ENCODE measurements at places on chromosomes 6 and 20. TPM values are rescaled to one million over a fixed set of nuclear protein-coding genes. Genes with fewer than 3 reads are reported as not detected.
A peak's percentile ranks its signal among the peaks of the same experiment; 100 is the strongest.

DNA sequence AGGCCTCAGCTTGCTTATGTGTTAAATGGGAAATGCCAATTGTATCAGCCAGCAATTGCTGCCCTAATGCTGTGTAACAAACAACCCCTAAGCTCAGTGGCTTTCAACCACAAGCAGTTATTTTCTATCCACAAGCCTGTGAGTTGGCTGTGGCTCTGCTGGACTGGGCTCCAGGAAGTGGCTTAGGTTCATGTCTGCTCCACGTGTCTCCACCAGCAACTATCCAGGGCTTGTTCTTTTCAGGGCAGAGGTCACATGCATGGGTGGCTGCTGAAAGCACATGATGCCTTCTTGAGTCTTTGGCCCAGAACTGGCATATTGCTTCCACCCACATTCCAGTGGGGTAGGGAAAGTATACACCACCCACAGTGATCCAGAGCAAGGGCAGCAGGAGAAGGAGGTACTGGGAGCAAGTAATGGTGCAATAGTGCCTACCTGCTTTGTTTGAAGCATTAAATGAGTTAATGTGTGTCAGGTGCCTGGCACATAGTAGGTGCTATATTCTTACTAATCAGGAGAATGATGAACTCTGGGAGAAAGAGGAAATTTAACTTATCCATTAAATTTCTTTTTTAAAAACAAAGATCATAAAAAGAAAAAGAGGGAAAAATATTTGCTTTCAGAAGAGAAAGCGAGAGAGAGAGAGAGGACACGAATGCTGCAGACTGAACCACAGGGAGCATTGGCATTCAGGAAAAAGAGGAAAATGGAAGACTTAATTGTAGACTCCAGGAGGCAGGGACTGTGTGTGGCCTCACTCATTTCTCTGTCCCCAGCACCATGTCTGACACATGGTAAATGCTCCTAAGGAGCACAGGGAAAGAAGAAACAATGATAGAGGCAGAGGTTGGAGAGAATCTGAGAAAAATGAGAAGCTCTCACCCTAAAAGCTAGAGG lies 25.2 kb upstream of the RNF24 start:
- peaks cover 3% of the 10 kb centered on the region for H3K36me3 ChIP-seq
- H3K27me3 ChIP-seq = peaks cover 7% of the 10 kb centered on the region
- peaks cover 17% of the 10 kb centered on the region for H3K4me1 ChIP-seq
- no peak for DNase-seq
- H3K27ac ChIP-seq = no peak overlapping the region

GRCh38 chr20:45813006-45813340 lies 529 bp downstream of the UBE2C start:
- peaks cover 13% of the 10 kb centered on the region for H3K27me3 ChIP-seq
- H3K4me3 ChIP-seq = peak overlapping the region; percentile 92
- no peak for DNase-seq

- H3K27ac ChIP-seq = no peak overlapping the region
- H3K27me3 ChIP-seq = peaks cover 12% of the 10 kb centered on the region
- no peak for DNase-seq
- no peak overlapping the region for H3K4me3 ChIP-seq
Measured at GRCh38 chr6:34103321-34103720, 42.6 kb downstream of the GRM4 start.

- no peak overlapping the region for H3K27ac ChIP-seq
- no peaks in the 10 kb centered on the region for H3K36me3 ChIP-seq
- no peak for DNase-seq
- no peaks in the 10 kb centered on the region for H3K27me3 ChIP-seq
Measured at GRCh38 chr6:115675443-115675842, 385.2 kb downstream of the FRK start.

Gene FAXC
- 2.2 TPM for total RNA-seq

GRCh38 chr6:80001337-80001736 lies 3.1 kb upstream of the TTK start:
- peaks cover 11% of the 10 kb centered on the region for H3K4me1 ChIP-seq
- no peaks in the 10 kb centered on the region for H3K36me3 ChIP-seq
- DNase-seq = no peak
- peaks cover 5% of the 10 kb centered on the region for H3K27me3 ChIP-seq

Gene GLO1
- total RNA-seq = 83.6 TPM

DNA sequence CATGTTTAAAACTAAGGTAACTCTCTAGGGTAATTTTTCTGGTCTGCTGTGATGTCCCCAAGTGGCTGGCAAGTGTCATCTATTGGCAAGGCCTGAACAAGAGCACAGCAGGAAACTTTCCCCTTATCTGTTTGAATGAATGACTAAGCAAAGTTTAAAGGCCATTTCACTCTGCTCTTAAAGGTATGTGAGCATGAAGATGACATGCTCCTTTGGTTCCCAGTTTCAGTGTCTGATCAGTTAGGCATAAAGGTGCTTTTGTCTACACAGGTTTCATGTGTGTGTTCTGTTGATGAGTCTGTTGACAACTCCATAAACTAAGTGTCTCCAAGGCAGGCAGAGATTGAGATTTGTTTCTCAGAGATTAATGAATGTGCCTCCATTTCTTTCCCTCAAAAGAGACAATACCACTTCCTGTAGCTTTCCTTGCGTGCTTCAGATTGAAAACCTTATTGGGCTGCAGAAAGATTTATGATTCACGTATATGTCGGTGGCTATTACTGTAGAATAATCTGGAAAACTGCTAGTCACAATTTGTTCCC lies 83.9 kb downstream of the MAP3K7 start:
- no peak for DNase-seq
- no peak overlapping the region for H3K27ac ChIP-seq
- no peaks in the 10 kb centered on the region for H3K36me3 ChIP-seq
- no peak overlapping the region for H3K4me3 ChIP-seq
- peaks cover 2% of the 10 kb centered on the region for H3K27me3 ChIP-seq

Gene MUC21
- total RNA-seq = 0.10 TPM

Gene ANGPT4
- total RNA-seq = 0.51 TPM

Gene HLA-DQA1
- total RNA-seq = not detected

Gene BMP5
- 0.18 TPM for total RNA-seq

- H3K36me3 ChIP-seq = no peaks in the 10 kb centered on the region
- H3K27me3 ChIP-seq = no peaks in the 10 kb centered on the region
- H3K4me1 ChIP-seq = no peaks in the 10 kb centered on the region
- no peak for DNase-seq
- H3K27ac ChIP-seq = no peak overlapping the region
Measured at GRCh38 chr20:42492290-42492689, 697.4 kb downstream of the PTPRT start.

- no peak overlapping the region for H3K27ac ChIP-seq
- no peaks in the 10 kb centered on the region for H3K27me3 ChIP-seq
- DNase-seq = peak; percentile 15
- H3K4me3 ChIP-seq = no peak overlapping the region
Measured at GRCh38 chr20:60365064-60365666, 406.9 kb downstream of the CDH26 start.

DNA sequence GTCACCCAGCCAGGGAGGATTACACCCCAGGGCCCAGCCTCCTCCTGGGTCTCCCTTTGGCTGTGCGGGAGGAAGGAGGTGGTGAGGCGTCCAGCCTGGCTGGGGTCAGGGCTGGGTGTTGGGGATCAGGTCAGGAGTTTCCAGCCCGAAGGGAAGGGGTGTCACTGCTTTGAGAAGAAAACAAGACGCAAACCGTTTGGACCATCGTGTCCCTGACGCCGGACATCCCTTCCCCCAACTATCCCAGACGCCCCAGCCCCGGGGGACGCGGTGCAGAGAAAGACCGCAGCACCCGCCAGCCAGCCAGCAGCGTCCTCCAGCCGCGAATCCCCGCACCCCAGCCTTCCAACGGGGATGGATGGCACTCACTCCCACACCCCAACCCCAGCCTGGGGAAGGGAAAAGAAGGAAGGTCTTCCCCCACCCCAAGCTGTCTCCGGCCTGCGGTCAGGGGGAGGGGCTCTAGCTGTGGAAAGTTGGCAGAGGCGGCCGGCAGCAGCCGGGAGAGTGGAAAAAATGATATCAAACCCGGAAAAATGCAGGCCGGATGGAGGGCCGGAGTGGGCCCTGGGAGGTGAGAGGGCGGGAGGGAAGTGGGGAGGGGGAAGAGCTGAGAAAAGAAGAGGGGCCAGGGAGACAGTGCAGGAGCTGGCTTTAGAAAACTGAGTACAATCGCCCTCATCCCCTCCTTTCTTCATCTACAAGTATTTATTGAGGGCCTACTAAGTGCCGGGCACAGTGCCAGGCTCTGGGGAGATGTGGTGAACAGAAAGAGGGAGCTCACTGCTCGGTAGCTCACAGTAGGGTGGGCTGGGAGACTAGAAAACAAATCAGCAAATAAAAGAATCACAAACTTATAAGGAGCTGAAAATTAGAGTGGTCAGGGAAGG lies 10.6 kb downstream of the REM1 start:
- H3K36me3 ChIP-seq = peaks cover 4% of the 10 kb centered on the region
- no peak overlapping the region for H3K27ac ChIP-seq

Gene CARMIL1
- 32.5 TPM for total RNA-seq

DNA sequence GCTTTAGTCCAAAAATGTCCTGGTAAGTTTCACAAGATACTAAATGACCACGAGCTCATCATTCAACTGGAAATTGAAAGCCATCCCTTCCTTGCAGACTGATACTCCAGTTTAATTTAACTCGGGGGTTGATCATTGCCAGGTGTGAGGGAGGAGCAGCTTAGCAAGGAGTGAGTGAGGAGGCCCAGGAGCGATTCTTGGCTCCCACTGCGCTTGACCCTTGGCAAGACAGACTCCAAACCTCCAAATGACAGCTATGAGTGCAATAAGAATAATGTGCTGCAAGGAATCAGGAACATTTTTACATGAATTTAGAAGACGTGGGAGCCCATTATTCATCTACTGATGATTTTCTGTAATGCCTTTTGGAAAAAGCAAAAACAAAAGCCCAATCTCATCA lies 64.9 kb downstream of the LAMA4 start:
- peaks cover 2% of the 10 kb centered on the region for H3K27me3 ChIP-seq
- DNase-seq = no peak
- no peaks in the 10 kb centered on the region for H3K36me3 ChIP-seq

Gene HLA-DRA
- total RNA-seq = 0.28 TPM

Gene OR2J3
- total RNA-seq = not detected

GRCh38 chr6:82785206-82785605 lies 280.4 kb downstream of the UBE3D start:
- no peak overlapping the region for H3K4me3 ChIP-seq
- no peaks in the 10 kb centered on the region for H3K27me3 ChIP-seq
- no peak overlapping the region for H3K27ac ChIP-seq
- no peaks in the 10 kb centered on the region for H3K36me3 ChIP-seq
- no peak for DNase-seq

DNA sequence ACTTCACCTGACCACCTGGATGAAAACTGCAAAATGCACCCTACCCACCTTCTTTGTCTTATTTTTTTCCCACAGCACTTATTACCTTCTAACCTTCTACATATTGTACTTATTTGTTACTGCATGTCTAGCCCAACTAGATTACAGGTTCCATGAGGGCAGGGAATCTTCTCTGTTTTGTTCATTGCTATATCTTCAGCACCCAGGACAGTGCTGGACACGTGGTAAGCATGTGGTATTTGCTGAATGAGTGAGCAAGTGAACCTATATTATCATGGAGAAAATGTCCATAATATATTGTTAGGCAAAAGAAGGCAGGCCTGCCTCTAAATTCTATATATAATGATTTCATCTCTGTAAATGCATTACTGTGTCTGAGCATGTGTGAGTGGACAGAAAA lies 107.0 kb downstream of the TRERF1 start:
- no peak for DNase-seq
- no peak overlapping the region for H3K4me3 ChIP-seq
- no peaks in the 10 kb centered on the region for H3K36me3 ChIP-seq
- H3K27ac ChIP-seq = no peak overlapping the region
- no peaks in the 10 kb centered on the region for H3K27me3 ChIP-seq
- H3K4me1 ChIP-seq = peaks cover 5% of the 10 kb centered on the region

Gene MCCD1
- not detected for total RNA-seq

Gene ACTL10
- total RNA-seq = not detected

- no peak for DNase-seq
- no peak overlapping the region for H3K4me3 ChIP-seq
- peaks cover 11% of the 10 kb centered on the region for H3K4me1 ChIP-seq
- H3K27me3 ChIP-seq = peaks cover 1% of the 10 kb centered on the region
- H3K36me3 ChIP-seq = no peaks in the 10 kb centered on the region
Measured at GRCh38 chr6:144586986-144587385, 301.9 kb downstream of the UTRN start.

DNA sequence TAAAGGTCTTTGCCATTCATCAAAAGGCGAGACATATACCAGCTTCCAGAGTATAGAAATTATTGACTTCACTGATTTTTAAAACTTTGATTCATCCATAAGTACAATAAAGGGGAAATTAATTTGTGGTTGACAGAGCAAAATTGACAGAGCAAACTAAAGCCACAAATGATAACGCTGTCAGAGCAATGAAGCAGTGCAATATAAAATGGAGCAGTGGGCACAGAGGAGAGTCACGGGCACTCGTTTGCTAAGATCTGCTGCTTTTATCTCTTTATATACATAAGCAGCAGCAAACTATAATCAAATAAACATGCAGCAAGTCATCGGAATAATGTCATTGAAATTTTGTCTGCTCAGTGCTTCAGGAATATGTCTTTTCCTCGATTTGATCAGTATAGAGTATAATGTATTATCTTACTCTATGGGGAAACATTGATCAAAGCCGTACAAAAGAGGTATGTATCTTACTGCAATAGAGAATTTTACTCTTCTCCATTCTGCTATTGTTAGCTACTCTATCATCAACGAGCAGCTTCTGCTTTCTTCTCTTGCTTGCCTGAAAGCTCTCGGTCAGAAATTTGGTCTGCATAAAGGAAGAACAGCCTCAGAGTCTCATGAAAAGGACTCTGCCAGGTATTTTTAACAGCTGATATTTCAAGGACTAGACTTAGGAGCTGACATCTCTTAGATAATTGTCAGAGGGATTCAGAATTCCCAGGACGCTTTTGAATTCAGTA lies 546.0 kb upstream of the ARID1B start:
- no peaks in the 10 kb centered on the region for H3K4me1 ChIP-seq
- no peaks in the 10 kb centered on the region for H3K36me3 ChIP-seq
- no peak for DNase-seq
- H3K4me3 ChIP-seq = no peak overlapping the region

- no peaks in the 10 kb centered on the region for H3K36me3 ChIP-seq
- peaks cover 16% of the 10 kb centered on the region for H3K4me1 ChIP-seq
- no peak overlapping the region for H3K4me3 ChIP-seq
- H3K27me3 ChIP-seq = no peaks in the 10 kb centered on the region
Measured at GRCh38 chr6:127857051-127857637, 43.7 kb downstream of the THEMIS start.

Gene CLVS2
- 0.28 TPM for total RNA-seq

DNA sequence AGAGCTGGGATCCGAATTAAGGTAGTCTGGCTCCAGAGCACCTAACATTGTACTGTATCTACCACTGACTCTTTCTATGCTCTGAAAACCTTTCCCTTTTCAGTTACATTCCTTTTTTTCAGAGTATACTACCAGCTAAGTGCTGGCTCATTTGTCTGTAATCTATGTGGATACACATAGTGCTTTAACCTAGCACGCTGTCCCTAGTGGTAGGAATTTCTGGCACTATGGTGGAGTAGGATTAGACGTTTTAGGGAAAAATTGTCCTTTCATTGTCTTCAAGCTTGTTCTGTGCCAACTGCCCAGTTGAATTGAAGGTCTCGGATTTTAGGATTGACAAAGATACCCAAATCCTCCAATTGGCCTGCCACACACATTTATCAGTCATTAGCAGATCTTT lies 259.1 kb upstream of the FERMT1 start:
- H3K4me3 ChIP-seq = no peak overlapping the region
- no peaks in the 10 kb centered on the region for H3K36me3 ChIP-seq
- peak; percentile 8 for DNase-seq
- no peak overlapping the region for H3K27ac ChIP-seq

- DNase-seq = no peak
- H3K36me3 ChIP-seq = peaks cover 3% of the 10 kb centered on the region
- no peak overlapping the region for H3K27ac ChIP-seq
- peaks cover 13% of the 10 kb centered on the region for H3K4me1 ChIP-seq
- no peaks in the 10 kb centered on the region for H3K27me3 ChIP-seq
Measured at GRCh38 chr6:93407186-93407585, 12.2 kb downstream of the EPHA7 start.

Gene RBPJL
- total RNA-seq = not detected
